Urothelium cell line (cell line): ENCODE measurements at places on chromosomes 12 and 14.

DNA sequence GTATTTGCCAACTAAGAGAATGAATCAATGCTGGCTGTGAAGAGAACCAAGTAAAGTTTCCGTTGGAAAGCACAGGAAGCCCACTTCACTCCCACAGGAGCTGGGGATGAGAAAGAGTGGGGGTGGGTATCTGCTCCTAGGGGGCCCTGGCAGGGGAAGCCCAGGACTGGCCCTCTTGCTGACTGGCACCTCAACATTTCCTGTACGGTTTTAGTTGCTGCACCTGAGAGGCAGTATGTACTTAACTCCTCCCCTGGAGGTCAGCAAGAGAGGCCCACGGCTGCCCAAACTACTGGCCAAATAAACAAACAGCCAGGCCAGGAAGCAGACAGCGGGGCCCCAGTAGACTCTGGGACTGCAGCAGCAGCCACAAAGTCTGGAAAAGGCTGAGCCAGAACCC is 33.8 kb upstream of the VWF start:
- DNase-seq = no peak

DNA sequence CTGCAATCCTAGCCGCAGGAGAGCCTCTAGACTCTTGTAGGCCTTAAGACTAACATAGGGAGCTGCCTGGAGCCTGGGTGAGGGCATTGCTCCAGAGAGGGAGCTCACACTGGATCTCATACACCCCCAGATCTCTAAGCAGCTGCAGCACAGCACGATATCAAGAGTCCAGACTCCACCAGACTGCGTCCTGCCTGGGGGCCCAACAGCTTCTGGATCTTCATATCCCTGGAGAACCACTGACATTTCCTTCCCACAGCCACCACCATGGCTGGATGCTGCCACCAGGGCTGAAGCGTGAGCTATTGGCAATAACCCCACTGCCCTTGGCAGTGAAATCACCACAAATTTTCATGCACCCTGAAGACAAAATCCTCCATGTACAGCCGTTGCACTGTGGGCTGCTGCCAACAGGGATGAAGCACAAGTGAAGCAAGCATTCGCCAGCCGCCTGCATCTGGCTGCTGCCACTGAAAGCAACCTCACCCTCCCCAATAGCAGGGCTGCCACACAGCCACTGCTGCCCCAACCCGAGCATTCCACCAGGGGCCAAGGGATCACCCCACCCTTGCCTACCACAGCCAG is 28.2 kb downstream of the CACNA2D4 start:
- peak; percentile 2 for DNase-seq

DNA sequence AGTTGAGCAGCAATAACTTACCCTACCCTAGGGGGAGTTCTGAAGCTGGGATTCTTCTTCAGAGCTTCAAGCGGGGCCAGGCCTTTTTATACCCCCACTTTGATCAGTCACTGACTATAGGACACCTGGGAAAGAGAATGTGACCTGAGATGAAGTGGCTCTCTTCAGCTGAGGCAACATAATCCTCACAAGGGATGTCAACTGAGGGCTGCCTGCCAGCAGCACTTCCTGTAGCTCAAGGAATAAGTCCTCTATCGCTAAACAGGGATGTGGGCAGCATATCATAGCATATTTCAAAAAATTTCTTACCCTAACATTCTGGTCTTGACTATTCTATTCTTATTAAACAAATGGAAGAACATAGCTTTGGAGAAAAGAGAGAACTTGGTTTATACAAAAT is 17.4 kb downstream of the LGALS3 start:
- no peak for DNase-seq

DNA sequence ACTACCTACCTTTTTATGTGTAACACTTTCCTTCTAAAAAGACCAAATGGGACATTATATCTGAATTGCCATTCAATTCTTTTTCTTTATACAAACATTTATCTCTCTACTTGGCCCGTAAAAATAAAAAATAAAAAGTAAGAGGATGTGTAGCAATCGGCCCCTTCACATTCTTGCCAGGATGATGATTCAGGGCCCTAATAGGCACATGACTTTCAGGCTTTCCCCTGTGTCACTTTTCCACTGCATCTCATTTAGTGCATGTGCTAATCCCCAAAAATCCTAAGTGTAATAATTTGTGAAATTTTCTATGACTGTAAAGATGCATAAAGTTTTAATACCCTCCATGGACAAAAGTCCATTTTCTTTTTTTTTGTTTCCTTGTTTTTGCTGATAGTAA is 23.0 kb upstream of the ATP2B1 start:
- no peak for DNase-seq

DNA sequence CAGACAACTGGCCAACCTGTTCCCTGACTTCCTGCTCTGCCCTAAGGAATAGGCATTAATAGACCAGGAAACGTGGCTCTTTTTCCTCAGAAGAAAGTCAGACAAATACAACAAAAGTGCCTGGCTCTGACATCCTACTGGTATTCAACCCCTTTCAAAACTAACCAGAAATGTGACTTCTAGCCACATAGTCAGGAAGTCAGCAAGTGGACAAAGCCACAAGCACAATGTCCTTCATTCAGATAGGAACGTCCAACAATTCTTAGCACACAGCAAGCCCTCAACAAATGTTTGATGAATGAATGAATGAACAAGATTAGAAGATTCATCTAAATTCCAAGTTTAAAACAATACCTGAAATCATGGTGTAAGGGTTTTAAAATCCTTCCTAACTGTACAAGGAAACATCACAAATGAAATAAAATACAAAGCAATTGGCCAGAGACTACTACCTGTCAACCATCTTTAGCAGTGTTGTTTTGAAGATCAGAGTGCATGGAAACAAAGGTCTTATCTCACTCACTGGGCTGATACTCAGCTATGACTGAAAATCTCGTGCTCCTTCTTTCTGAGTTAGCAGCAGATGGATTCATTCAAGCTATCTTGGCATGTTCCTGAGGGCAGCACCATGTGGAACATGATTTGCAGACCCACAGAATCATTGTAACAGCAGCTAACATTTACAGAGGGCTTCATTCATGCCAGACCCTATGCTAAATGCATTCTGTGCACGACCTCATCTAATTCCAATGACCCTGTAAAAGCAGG is 16.5 kb downstream of the APPL2 start:
- DNase-seq = no peak

DNA sequence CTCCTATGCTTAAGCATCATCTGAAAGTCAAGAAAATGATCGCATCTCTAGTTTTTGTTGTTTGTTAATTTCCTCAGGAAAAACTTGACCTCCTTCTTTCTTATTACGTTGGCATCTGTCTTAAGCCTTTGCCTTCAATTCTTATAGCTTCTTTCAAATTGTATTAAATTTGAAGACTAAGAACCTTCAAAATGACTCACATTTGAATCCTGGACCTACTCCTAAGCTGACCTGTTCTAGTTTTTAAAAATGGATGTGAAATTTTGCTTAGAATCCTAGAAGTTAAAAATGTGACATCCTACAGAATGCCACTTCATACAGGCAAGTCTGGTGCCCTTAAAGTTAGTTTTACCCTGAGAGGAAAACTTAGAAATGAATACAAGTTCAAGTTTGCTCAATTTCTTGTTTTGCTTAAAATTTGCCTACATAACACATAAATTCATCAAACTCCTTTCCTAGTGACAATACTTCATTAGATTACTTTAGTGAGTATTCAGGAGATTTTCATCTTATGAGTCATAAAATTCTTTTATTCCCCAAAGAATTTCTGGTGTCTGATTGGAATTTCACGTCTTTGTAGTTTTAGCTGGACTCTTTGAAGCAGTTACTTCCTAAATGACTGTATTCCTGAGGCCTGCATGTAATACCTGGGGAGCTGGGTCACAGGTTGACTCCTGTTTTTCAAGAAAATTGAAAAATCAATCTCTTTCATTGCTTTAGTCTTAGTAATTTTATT is 152.3 kb downstream of the MSRB3 start:
- peak; percentile 64 for DNase-seq

GRCh38 chr12:9335867-9336266 is 127.7 kb upstream of the PZP start:
- no peak for DNase-seq
